ENCODE measurements at places on chromosomes 2 and 18.

- no peak for DNase-seq
Observed at GRCh38 chr2:45904267-45904945, 252.9 kb downstream of the PRKCE start.

DNA sequence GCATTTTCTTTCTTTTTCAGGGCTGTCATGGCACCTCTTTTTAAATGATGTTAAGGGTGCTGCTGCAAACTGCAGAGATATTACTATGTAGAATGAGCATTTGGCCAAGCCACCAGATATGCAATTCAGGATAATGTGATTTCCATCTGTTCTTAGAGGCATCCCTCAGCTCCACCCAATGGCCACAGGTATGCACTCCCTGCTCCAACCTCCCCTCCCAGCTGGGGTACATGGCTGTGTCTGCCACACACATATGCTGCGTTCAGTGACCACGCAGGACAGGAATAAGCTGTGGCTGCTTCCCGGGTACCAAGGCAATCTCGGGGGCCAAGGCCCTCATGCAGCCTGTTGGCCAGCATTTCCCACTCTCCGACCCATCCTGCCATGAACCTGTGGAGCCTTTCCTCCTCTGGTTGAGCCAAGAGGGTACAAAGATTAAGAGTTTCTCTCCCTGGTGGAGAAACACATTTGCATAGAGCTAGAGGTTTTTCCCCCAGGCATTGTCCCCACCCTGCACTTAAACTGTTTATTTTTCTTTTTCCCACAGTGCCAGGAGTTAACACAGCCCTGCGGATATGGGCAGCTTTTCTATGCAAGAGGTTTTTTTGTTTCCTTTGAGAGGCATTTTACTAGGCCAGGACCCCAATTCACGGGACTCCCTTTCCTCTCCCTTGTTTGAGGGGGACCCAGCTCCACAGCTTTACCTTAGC is 147.0 kb downstream of the GCA start:
- DNase-seq, result no peak

GRCh38 chr2:153074207-153074606 is 355.8 kb downstream of the ARL6IP6 start:
- DNase-seq, result no peak

GRCh38 chr2:63743982-63744966 is 97.4 kb upstream of the UGP2 start:
- DNase-seq, result no peak

DNA sequence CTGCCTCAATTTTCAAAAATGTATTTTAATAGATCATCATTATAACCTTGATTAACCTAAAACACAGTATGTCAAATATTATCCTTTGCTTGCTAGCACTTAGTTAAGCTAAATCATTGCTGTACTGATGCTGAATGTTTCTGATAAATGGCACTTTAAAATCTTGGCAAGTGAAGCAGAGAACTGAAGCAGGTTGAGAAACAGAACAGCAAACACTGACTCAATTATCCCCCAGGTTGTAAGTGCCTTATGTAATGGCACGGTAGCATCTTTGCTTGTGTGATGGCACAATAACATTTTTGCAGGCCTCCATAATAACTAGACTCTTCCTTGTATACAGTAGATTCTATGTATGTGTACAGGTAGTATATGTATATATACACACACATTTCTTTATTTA is 33.8 kb downstream of the ARHGAP15 start:
- no peak for DNase-seq

DNA sequence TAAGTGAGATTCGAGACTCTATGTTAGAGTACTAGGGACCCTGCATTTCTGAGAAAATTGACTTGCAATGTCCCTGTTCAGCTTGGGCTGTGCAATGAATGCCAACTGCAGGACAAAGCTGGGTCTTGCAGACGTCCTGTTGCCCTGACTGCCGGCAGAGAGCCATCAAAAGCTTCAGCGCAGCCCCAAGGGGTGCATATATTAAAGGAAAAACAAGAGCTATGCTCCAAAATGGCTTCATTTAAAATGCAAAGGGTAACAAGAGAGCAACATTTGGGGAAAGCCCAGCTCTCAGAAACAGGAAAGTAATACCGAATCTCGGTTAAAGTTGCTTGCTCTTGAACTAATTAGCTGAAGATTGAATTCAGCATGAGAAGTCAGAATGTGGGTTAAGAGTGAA is 110.9 kb upstream of the PNPT1 start:
- no peak for DNase-seq

GRCh38 chr2:222250313-222250712 is 48.5 kb downstream of the PAX3 start:
- DNase-seq, result no peak

- DNase-seq, result no peak
Observed at GRCh38 chr2:196099916-196100315, 31.3 kb upstream of the DNAH7 start.

- peak; percentile 33 for DNase-seq
Observed at GRCh38 chr2:240250985-240251847, 110.8 kb upstream of the OTOS start.

GRCh38 chr2:239993291-239993690 is 31.9 kb downstream of the NDUFA10 start:
- DNase-seq, result no peak

- DNase-seq, result no peak
Observed at GRCh38 chr18:60147323-60147722, 225.3 kb downstream of the MC4R start.

DNA sequence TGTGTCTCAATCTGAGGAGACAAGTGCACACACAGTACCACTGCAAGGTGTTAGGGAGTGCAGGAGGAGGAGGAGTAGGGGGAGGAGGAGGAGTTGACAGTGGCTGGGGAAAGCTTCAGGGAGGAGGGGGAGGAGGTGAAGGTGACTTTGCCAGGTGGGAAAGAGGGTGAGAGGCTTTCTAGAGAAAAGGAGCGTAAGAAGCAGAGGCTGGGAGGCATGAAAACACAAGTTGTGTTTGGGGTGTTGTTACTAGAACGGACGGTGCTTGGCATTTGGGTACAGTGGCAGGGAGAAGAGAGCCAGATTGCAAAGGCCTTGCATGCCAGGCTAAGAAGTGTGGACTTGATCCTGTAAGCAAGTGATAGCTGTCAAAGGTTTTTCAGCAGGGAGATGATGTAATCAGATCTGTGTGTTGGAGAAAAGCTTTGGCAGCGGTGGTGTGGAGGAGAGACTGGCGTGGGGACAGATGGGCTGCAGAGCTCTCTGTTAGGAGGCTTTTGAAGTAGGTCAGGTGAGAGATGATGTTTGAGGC is 16.2 kb downstream of the TANC1 start:
- DNase-seq, result no peak

DNA sequence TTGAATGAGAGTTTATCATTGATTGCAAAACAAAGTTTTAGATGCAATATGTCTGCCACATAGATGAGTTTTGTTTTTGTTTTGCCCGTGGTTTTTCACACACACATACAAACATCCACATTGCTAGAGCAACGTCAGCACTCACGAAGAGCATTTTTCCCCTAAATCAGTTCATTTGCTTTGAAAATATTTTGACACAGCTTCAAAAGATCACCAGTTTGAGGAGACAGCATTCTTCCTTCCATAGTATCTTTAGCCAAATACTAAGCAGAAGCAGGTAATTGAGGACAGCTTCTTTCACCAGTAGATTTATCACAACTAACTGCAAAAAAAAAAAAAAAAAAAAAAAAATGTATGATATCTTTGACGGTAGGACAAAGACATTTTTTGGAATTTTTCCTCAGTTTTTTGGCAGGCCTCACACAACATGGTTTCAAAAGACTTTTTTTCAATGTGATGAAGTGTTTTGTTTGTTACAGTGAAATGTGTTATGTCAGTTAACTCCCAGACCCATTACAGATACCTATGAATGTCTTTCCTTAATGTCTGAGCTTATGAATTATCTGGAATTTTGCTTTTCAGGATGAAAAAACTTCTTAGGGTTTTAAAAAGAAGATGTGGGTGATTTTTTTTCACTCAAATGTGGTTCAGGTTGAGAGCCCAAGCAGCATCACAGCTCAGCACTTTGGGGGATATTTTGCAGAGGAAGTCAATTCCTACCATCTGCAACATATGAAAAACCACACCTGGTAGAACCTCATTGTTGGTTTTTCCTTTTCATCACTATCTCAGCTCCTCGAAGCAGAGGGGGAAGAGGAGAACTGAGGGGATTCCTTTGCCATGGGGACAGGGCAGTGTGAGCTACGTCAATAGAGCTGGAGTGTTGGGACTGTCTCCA is 31.6 kb downstream of the AOX1 start:
- no peak for DNase-seq

GRCh38 chr18:11886577-11887110 is 21.5 kb downstream of the MPPE1 start:
- no peak for DNase-seq

- no peak for DNase-seq
Observed at GRCh38 chr18:3875376-3875775, 425.4 kb downstream of the TGIF1 start.

- DNase-seq, result no peak
Observed at GRCh38 chr18:55007602-55008001, 48.3 kb upstream of the CCDC68 start.

DNA sequence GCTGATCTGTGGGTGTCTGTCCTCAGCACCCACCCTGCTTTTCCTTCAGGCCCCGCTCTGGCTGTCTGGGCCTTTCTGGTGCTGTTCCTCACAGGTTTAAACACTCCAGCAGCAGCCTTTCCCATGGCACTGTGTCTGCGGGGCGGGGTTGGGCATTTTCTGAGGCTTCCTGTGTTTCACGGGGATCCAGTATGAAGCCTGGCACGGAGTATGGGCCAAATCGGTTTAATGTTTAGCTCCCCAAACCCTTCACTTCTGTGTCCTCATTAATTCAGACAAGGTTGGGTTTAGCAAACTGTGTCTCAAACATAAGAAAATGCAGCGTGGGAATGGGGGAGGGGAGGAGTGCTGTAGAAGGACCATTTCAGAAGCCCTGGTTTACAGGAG is 44.9 kb downstream of the HPCAL1 start:
- DNase-seq, result no peak

GRCh38 chr2:27262379-27263286 is at the start of gene SLC30A3:
Gene SLC30A3 (minus strand): TSS chr2:27263047. CDS start chr2:27262906, 141 bp downstream.
- DNase-seq, result no peak

DNA sequence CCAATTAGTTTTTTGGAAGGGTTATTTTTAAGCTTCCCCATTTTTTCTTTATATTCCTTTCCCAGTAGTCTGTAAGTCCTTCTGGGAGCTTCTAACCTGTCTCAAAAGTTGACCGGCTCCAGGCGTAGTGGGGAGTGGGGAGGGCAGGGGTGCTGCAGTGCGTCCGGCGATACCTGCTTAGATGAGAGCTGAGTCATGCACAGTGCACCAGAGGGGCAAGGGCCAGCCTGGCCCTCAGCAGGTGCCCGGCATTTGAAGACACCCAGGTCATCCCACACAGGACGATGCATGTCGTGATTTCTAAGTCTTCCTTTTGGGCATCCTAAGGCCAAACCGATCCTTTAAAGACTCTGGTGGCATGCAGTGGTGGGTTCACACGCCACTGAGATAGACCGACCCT is 73.4 kb downstream of the TPO start:
- no peak for DNase-seq

GRCh38 chr2:172248785-172249187 is 146.1 kb upstream of the DLX2 start:
- no peak for DNase-seq

DNA sequence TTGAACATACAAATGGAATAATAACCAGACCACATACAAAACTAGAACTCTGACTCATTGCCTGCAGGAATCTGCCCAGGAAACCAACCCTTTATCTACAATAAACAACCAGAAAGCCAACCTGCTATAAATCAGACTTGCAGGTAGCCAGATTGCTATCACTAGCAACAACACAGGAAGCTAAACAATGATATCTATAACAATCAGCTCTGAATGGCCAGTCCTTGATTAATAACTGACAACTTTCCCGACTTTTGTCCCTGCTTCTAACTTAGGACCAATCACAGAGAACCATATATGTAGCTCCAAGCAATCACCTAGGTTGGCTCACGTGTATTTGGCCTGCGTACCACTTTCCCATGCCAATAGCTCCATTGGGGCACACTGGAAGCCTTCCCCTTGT is 470.8 kb downstream of the RIT2 start:
- no peak for DNase-seq

GRCh38 chr2:46866770-46867246 is 48.8 kb downstream of the MCFD2 start:
- DNase-seq, result no peak

DNA sequence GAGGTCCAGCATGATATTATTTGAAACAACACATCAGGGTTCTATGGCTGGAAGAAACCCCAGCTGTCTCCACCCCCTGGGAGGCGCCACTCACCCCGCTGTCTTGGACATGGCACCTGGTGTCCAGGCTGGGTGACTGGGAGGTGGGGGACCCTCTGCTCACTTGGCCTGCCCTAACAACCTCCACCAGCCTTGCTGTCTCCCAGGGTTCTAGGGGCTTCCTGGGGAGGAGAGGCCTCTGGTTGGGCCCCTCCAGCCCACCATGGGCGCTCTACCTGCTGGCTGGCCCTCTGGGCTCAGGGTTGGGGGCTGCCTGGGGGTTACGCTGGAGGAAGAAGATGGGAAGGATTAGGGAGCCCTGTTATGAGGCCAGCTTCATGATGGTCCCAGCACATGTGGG is 16.3 kb downstream of the PER2 start:
- DNase-seq, result no peak

- DNase-seq, result peak; percentile 93
Observed at GRCh38 chr18:32378705-32379104, 92.0 kb downstream of the GAREM1 start.

DNA sequence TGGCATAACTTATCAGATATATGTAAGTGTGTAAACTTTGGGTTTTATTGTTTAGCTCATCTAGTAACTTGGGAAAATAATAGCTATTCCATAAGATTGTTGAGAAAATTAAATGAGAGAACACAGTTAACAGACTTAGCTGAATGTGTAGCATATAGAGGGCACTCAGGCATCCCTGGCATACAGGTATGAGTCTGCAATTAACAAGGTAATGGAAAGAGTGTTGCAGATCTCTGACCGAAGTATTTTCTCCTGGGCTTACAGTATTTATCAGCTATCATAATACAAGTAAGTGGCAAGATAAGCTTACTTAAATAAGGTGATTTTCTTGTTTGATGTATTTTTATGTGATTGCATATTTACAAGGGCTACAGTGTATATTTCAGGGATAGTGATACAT is 7.9 kb upstream of the COBLL1 start:
- DNase-seq, result no peak

DNA sequence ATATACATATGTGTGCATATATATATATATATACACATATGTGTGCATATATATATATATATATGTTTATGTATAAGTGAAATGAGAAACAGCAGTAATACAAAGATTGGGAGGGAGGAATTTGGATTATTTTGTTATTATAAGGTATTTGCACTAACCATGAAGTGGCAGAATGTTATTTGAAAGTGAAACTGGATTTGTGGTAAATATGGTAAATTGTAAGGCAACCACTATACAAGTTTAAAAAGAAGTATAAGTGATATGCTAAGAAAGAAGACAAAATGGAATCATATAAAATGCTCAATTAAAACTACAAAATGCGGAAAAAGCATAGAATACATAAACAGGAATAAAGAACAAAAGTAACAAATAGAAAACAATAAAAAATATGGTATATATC is 37.5 kb downstream of the FBXO15 start:
- no peak for DNase-seq

GRCh38 chr2:120797421-120798221 is 62.0 kb downstream of the GLI2 start:
- no peak for DNase-seq

GRCh38 chr2:54872780-54873179 is 149.3 kb downstream of the EML6 start:
- peak; percentile 75 for DNase-seq

GRCh38 chr2:113822087-113822815 is 65.8 kb upstream of the SLC35F5 start:
- DNase-seq, result no peak

Measured in SHP77 treated with DMSO at 0.1 percent for 48 hours (cell line).